ENCODE measurements at places on chromosomes 4 and X.
A peak's percentile ranks its signal among the peaks of the same experiment; 100 is the strongest.

- DNase-seq: no peak
These were observed 121.6 kb upstream of the TRIM2 start for GRCh38 chr4:153082322-153083301.

DNA sequence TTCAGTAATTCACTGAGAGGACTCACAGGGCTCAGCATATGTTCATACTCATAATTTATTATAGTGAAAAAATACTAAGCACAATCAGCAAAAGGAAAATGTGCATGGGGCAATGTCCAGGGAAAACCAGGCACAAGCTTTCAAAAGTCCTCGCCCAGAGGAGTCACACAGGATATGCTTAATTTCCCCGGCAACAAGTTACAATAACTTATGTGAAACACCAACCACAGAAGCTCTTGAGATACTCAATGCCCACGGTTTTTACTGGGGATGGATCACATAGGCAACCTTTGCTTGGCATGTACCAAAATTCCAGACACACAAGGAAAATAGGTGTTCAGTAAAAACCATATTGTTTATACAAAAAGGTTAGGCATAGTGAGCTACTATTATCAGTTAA lies 38.5 kb upstream of the STPG2 start:
- peak; percentile 9 for DNase-seq

- peak; percentile 98 for DNase-seq
These were observed 342.4 kb downstream of the BCOR start for GRCh38 chrX:39755143-39756032.

DNA sequence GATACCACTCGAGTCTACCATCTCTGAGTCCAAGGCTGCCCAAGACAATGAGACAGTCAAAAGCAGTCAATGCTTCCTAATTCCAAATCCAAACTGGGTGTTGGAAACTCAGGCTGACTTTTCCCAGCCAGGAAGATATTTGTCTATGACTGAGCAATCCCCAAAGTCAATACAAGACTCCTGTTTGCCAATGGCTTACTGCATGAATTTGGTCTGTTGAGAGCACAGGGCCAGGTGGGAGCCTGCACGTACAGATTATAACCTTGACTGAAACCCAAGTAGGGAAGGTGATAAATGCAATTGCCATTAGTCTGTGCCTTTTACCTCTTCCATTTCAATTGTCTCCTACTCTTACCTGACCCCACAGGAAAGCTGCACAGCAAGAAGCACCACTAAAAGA lies 72.6 kb upstream of the PPARGC1A start:
- DNase-seq: no peak

GRCh38 chrX:11766487-11766886 lies 8.4 kb downstream of the MSL3 start:
- no peak for DNase-seq

DNA sequence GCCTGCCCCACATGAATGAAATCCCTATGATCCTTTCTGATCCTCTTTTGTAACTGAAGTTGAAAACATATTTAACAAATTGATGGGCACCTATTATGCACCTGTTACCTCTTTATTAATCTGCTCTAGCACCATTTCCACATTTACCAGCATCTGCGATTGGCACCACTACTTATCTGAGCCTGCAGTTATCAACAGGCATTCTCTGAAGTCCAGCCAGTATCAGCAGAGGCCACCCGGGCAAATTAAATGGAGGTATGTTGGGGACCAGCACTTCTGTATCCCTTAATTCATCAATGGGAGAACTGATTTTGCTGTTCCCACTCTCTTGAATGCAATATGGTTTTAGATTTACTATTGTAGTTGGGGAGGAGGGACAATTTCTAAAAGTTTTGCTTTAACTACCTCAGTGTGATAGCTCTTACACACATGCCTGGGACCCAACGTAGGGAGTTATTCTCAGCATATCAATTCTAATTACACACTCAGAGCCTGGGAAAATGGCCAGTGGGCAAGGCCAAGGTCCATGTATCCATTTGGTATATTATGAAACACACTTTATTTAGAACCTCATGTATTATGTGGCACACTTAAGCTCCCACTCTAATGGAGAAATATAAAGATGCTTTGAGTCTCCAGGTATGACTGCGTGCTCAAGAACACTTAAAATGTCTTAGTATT lies 1927.1 kb upstream of the PCDH7 start:
- DNase-seq: no peak

- no peak for DNase-seq
These were observed 46.3 kb upstream of the LEF1 start for GRCh38 chr4:108215055-108215454.

DNA sequence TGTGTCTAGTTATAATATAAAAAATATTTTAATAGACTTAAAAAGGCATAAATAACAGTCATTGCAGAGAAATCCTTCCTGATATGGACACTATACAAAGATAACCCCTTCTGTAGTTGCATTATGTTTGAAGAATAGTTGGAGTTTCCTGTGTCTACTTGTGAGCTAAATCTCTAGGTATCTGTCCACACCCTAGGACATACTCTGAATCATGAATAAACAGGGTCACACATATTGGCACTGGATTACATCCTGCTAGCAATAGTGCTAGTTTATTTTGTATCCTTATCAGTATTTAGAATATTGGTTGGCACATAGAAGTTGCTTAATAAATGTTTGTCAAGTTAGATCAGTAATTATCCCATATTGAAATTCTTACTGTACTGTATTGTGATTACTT lies 173.9 kb downstream of the GRXCR1 start:
- DNase-seq: no peak

GRCh38 chr4:17094876-17095210 lies 196.4 kb upstream of the LDB2 start:
- no peak for DNase-seq

DNA sequence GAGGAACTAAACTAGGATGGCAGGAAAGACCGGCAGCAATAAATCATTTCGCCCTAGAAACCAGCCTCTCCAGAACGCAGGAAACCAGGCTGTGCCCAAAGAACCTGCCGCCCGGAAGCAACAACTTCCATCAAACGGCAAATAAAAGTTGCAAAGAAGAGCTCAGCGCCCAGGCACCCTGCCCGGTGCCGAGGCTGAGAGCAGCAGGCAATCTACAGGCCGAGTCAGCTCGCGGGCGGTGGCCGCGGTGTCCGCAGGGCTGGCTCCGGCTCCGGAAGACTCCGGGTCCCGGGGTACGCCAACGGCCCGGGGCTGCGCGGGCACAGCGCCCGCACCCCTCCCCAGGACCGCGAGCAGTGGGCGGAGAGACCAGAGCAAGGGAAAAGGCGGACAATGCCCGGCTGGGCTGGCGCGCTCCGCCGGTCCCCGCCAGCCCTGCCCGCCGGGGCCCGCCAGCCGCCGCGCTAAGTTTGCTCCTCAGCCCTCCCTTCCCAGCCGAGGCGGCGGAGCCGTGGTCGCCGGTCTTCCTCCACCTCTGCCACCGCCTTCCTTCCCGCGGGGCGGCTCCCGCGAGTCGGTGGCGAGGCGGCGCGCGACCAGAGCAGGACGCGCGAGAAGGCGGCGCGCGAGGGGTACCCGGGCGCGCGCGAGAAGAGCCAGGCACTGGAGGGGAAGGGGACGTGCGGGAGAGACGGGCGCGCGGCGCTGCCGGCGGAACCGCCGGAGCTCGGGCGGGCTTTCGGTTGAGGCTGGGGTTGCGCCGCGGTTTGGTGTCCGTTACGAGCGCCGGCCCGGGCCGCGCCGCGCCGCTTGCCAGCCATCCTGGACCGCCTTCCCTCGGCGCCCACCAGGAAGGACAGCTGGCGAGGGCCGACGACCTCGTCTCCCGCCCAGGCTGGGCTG lies 733 bp downstream of the FRYL start:
- DNase-seq: peak; percentile 67

DNA sequence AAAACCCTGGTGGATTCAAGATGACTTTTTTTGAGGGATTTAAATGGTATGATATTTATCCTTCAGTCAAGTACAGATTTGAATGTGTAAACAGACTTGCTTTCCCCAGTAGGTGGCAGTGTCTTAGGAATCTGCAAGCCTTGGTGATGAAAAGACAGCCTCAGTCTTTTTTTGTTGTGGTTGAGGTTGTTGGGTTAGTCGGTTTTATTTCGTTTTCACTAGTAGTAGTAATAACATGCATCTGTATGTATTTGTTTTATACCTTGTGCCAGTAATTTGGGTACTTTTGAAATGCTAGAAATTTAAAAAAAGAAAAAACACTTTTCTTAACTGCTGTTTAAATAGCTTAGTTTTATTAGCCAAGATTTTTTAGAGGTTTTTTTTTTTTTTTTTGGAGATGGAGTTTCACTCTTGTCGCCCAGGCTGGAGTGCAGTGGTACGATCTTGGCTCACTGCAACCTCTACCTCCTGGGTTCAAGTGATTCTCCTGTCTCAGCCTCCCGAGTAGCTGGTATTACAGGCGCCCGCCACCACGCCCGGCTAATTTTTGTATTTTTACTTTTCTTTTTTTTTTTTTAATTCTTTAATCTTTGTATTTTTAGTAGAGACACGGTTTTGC lies 39.2 kb downstream of the COPS4 start:
- peak; percentile 71 for DNase-seq

GRCh38 chr4:152020073-152020472 lies 259.3 kb upstream of the GATB start:
- no peak for DNase-seq

DNA sequence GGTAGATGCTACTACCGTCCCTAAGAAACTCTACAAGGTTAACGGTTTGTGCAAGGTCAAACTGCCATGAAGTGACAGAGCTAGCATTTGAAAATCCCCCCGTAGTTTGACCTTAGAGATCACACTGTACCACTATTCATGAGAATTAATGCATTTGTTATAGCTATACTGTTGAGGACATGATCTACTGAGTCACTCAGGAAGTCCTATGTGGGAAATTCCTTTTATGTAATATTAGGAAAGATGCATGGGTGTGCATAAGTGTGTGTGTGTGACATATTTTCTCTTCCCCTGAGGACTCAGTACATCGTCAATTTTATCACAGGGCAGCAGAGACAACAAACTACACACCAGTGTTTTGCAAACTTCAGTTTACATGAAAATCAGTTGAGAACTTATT lies 141.1 kb downstream of the FBXW7 start:
- no peak for DNase-seq

- no peak for DNase-seq
These were observed 14.6 kb upstream of the KIAA0232 start for GRCh38 chr4:6767748-6768538.

DNA sequence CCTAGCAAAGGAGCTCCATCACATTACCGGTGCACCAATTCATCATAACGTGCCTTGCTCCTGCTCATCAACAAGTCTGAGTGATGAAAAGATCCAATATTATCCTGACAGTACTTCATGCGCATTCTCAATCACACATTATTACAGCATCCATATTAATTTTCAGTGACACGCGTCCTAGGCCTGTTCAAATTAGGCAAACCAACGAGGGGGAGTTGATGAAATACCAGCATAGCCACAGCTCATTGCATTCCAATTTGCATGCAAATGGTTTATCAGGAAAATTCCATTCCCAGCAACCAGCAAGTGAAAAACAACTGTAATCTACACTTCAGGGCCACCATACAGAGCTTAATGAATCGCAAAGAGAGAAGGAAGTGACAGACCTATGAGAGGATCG lies 236.9 kb downstream of the DCLK2 start:
- no peak for DNase-seq

GRCh38 chr4:13527981-13528820 lies 16.1 kb downstream of the NKX3-2 start:
- no peak for DNase-seq

- no peak for DNase-seq
These were observed 302.9 kb downstream of the ARHGAP10 start for GRCh38 chr4:148034813-148035212.

- no peak for DNase-seq
These were observed 26.7 kb downstream of the ANKRD50 start for GRCh38 chr4:124685851-124686250.

DNA sequence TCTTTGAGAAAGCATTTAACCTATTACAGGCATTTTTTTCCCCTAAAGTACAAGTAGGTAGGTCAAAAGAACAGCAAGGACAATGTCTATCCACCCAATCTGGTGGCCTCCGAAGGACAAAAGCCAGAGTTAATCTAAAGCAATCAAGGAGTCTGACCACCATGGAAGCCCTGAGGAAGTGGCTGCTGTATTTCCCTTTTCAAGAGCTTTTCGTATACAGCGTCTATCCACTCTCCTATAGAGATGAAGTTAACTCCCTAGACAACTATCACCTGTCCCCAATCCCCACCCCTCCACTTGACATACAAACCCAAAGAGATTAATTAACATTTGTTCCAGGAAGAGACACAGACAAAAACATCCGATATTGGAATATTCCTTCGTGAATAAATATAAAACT lies 85.5 kb downstream of the SNCA start:
- no peak for DNase-seq

DNA sequence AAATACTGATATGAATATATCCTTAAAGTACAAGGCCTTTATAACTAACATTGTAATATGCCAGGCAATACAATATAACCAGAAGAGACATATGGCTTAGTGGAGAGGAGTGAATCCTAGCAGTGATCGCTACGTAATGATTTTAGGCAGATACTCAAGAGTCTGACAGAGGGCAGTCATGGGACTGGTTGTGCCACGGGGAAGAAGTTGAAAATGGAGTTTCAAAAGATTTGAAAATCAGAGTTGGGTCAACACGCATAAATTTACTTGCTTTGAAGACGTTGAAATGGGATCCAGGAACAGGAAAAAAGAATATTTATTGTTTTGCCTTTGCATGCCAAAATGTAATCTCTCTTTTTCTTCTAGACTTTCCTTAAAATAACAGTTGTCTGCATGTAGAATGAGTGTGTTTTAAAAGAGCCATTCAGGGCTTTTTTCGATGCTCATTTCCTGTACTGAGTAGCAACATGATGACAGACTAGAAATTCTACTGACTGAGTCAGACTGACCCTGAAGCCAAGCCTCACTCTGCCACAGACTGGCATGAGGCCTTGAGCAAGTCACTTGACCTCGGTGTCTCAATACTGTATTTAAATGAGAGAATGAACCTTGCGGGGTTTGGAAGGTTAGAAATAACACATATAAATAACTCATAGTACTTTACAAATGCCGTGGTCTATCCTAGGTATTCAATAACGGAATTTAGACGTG lies 8.1 kb upstream of the SMS start:
- DNase-seq: peak; percentile 89

DNA sequence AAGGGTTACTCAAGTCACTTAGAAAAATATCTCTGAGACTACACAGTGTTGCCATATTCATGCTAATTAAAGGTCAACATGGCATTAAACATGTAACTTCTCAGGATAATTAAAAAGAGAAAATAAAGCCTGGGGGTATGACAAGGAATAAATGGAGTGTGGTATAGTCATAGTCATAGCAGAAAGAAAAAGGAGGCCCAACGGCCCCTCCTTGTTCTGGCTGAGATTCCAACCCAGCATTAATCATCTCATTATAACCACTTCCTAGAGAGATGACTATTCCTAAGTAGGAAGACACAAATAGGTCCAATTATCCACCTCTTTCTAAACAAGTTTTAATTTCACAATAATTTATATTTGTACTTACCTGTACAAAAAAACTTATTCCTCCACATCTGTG lies 778.4 kb upstream of the AADAT start:
- DNase-seq: no peak

DNA sequence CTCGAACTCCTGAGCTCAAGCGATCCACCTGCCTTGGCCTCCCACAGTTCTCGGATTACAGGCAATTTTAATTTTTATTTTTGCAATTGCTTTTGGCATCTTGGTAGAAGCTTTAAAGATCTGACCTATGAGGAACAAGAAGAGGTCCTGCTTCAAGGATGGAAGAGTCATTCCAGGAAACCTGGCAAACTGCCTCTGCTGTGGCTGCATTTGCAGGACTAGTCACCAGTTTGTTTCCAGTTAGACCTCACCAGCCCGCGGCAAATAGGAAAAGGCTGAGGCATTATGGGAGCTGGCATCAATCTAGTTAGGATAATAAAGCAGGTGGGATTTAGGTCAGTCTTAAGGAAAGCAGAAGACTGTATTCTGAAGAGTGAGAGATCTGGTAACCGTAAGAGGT lies 51.9 kb upstream of the LAS1L start:
- DNase-seq: peak; percentile 95

All from M059J (cell line).